ENCODE measurements at places on chromosomes 4 and X.

- no peak for DNase-seq
Observed at GRCh38 chr4:54027311-54027710, 37.1 kb downstream of the CHIC2 start.

DNA sequence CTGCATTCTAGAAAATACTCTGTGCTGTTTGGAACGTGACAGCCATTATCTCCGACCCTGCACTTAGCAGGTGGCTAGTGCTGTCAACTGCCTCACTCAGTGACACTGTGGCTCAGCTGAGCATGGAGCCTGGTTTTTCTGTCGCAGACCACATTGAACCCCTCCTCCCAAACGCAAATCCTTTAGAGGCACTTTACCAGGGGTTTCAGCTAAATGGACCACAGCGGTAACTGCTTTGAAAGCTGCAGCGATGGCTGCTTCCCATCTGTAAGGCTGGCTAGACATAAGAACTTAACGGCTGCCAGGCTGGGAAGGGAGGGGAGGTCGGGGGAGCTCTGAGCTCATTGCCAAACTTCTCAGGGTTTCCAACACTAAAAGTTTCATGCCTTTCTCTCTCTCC lies 8.1 kb downstream of the SLC34A2 start:
- no peak for DNase-seq

DNA sequence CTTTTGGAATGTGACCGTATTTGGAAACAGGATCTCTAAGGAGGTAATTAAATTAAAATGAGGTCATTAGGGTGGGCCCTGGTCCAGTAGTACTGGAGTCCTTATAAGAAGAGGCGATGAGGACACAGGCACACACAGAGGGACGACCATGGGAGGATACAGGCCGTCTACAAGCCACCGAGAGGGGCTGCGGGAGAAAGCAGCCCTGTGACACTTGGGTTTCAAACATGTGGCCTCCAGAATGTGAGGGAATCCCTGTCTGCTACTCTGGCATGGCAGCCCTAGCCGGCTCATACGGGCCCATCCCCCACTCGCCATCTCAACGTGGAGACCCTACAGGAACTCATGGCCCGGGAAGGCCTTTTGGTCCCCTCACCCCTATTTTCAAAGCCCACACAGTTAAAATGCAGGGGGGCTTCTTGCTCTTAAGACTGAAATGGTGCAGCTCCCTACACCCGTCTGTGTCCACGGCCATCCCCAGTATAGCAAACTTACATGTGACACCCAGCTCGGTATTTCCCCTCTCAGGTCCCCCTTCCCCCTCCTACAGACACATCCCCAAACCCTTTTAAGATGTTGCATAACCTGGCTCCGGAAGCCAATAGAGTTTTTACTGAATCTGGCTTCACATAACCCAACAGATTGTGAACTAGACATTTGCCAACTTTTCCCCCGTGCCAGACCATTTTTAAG lies 124.1 kb upstream of the TBL1X start:
- DNase-seq, result no peak

- DNase-seq, result no peak
Observed at GRCh38 chrX:69314436-69315348, 149.4 kb upstream of the PJA1 start.

DNA sequence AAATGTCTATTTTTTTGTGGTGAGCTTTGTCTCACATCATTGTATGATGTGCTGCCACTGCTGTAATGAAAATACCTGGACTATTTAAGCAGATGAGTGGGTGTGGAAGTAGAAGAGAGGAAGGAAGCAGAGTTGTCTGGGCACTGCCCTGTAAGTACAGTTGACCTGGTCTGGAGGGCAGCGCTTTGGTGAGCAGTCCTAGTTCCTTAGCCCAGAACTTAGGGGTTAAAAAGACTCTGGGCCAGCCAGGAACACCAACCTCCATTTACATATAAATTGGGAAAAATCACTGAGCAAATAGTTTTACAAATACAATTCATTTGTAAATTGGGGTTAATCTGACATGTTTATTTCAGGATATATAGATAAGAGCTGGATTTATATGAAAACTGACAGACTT lies 347.1 kb upstream of the FAT1 start:
- DNase-seq, result no peak

DNA sequence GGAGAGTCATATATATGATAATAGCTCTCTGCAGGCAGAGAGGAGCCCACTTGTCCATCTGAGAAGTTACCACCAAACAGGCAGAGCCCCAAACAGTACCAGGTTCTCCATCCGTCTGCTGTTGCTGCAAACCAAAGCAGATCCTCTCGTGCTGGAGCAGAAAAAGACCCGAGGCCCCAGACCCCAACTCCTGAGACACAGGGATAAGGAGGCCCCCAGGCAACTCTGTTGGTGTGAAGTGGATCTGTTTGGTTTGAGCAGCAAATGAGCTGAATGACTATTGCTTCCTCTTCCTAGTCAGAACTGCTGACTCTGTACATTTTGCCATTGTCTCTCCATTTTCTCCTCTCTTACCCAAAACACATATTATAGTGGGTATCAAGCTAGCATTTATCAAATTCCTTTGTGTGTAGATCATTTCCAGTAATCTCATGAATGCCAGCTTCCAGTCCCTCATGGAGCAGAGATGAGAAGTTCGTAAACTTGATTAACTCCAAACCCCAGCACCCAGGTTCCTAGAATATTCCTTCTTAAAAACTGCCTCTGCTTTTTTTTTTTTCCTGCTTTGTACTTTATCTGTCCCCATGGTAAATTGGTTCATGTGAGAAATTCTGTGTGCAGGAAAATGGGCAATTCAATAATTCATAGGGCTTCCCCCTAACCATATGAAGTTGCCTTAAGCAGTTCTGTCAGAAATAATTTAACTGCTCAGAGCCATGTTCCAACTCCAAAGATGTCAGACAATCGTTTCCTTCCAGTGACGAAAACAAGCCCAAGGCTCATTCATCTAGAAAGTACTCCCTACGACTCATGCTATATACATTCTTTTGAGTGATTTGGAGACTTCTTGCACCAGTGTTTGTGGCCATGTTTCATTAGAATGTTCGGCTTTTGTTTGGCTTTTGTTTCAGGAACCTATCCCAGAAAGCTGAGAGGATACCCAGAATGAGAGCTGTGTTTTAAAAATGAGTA lies 98.6 kb upstream of the ATXN3L start:
- DNase-seq, result peak; percentile 15

GRCh38 chr4:183182873-183183725 lies 84.0 kb downstream of the WWC2 start:
- DNase-seq, result peak; percentile 83

- no peak for DNase-seq
Observed at GRCh38 chr4:1290165-1290977, 680 bp downstream of the MAEA start.

DNA sequence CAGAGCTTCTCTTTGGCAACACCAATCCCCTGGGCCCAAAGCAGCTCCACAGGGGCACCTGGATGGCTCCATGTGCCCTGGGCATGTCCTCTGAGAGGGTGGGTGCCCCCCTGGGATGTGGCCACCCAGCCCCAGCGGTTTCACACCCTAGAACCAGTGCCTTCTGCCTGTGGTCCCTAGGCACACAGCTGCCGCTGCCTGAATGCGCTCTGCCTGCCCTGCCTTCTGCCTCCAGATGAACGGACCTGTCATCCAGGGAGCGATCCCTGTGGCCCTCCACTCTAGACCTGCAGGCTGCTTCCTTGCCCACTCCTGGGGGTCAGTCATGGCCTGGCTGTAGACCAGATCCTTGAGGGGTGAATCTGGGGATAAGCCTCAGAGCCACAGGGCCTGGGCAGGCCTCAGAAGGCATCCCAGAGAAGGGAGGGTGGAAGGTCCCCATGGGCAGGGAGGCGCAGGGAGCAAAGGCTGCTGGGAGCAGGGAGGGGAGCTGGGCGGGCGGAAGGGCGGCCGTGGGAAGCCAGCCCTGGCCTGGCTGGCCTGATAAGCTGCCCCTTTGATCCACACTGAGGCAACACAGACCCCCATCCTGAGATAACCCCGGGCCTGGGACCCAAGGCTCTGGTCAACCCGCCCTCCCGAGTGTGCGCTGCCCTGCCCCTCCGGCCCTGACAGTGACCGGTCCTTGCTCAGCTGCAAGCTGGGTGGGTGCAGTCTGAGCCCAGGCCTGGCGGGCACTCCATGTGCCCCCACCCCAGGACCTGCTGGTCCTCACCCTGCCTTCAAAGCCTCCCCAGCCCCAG lies 8.1 kb upstream of the FGFR3 start:
- no peak for DNase-seq

Data from astrocyte of the spinal cord (primary cell).